Uterus (tissue), 4 donors: ENCODE measurements at places on chromosomes 7 and 10.

DNA sequence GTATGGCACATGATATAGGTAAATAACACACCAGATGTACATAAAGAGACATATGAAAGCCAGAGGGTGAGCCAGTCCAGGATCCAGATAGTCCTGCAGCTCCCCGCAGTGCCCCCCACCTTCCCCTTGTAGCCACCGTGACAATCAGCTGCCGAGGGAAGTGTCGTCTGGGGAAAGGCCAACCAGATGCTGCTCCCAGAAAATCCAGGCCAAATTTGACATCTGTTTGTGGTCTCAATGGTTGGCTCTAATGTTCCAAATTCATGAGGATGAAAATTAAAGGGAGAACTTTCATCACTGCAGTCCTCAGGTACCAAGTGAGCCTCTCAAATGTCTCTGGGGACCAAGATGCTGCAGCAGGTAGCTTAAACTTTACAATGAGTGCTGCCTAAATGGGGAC lies 210.3 kb downstream of the PTEN start:
- no peak for DNase-seq

- DNase-seq = peak; percentile 50
Measured at GRCh38 chr7:26292768-26293560, 1.3 kb downstream of the SNX10 start.

- DNase-seq = no peak
Measured at GRCh38 chr10:32941357-32941756, 16.7 kb downstream of the ITGB1 start.

- no peak for DNase-seq
Measured at GRCh38 chr10:62577666-62578291, 203.6 kb downstream of the ZNF365 start.

DNA sequence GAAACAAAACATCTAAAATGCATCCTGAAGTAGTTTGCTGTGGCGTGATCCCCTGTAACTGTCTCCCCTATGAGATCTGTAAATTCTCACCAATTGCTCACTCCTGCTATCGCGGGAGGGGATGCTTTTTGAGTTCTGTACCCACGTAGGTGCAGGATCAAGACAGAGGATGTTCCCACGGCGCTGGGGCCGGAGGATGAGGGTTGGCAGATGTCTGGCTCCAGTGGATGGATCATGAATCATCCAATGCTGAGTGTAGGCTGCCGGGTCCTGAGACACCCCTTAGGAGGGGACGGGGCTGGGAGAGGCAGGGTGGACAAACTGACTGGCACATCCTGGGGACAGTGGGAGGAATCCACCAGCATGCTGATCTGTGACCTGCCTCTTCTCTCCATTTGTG lies 224.4 kb downstream of the USP6NL start:
- DNase-seq = no peak

DNA sequence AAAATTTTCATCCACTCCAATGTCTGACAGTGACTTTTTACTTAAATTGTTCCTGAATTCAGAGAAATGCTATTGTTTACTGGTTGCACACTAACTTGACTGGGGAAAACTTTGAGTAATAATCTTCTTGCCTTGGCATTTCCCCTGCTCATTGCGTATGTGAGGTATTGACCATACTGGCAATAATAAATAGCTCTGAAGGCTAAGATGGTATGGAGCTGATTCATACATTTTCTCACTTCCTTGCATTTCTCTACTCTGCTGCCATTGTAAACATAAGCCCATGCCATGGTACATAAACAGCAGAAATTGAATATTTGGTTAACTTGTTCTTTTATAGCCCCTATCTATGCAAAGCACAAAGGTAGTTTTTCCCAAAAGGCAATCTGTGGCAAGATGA lies 290.0 kb downstream of the RNLS start:
- DNase-seq = no peak

DNA sequence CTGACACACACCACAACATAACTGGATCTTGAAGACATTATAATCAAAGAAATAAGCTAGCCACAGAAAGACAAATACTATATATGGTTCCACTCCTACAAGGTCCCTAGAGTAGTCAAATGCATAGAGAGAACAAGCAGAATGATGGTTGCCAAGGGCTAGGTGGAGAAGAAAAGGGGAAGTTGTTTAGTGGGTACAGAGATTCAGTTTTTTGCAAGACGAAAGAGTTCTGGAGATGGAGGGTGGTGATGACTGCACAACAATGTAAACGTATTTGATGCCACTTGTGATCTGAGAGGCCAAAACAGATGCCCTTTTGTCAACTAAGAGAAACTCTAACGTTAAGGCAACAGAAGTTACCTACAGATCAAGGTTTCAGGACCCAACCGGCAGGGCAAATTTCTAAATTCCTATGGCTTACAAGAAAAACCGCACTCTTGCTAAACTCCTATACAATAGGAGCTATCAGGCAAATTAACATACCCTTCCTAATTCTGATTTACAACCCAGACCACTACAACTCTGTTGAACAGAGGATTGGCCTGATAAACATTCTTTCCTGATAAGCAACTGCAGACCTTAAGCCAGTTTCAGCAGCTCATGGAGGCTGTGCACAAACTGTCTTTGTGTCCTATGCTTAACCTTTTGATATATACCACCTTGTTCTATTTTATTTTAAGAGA lies 69.0 kb downstream of the FAM107B start:
- DNase-seq = no peak

GRCh38 chr7:151134743-151135524 lies 32.6 kb downstream of the GBX1 start:
- DNase-seq = no peak

DNA sequence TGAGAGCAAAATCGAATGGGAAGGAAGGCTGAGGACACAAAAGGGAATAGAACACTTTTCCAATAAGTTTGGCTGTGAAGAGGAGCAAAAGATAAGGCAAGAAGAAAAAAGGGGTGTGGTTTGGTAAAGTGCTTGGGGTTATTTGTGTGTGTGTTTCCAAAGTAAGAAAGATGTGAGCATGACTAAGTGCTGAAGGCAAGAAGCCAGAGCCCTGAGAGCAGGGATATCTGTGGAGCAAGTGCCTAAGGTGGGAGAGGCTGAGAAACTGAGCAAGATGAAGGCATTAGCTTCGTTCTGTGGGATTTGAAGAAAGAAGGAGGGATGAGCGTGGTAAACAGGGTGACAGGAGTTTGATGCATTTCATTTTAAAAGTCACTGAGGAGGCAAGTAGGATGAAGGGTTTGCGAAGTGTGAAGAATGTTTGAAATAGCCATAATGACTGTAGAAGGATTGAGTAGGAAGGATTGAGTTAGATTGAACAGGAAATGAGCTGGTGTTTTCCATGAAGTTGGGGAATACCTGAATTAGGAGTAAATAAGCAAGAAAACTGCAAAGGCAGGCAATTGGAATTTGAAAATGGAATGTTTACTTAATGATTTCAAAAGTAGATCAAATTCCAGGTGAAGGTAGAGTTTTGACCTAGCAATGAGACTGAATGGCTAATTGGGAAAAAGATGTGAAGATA lies 19.9 kb upstream of the SP4 start:
- DNase-seq = no peak

GRCh38 chr10:118950190-118950680 lies 79.3 kb upstream of the NANOS1 start:
- no peak for DNase-seq

DNA sequence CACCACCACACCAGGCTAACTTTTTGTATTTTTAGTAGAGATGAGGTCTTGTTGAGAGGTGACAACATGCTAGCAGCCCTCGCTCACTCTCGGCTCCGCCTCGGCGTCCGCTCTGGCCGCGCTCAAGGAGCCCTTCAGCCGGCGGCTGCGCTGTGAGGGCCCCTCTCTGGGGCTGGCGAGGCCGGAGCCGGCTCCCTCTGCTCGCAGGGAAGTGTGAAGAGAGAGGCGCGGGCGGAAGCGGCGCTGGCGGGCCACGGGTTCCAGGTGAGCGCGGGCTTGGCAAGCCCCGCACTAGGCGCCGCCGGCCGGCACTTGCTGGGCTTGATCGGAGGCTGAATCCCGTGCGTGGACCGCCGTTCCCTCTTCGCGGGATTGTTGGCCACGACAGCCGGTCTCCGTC lies 83.0 kb downstream of the EEPD1 start:
- DNase-seq = no peak

GRCh38 chr7:45203036-45203435 lies 45.4 kb downstream of the RAMP3 start:
- DNase-seq = no peak

DNA sequence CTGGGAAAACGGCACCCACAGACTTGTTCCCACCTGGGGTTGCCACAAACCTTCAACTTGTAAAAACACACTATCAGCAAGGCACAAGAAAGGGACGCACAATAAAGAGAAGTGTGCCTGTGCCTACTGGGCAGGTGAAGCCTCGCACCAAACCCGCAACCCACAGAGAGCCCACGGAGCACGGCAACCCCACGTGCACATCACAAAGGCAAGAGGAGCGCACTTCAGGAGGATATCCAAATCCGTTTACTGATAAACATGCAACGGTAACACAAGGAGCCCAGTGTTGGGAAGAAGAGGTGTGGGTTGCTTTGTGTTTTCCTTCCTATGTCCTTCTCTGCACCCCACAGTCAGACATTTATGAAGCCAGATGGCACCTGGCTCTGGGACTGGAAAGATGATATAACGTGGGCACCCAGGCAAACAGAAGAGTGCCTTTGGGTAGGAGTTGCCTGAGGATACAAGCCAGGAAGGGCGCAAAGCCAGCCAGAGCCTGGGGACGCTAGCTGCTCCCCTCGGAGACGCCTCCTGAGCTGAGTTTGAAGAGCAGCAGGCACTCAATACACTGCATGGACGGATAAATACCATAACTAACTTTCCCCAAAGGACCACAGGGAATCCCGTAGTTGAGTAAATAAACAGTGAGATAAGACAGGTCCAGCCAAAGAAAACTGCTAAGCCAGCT lies 41.6 kb downstream of the TCERG1L start:
- DNase-seq = no peak

- DNase-seq = peak; percentile 35
Measured at GRCh38 chr7:27129729-27130539, 623 bp downstream of the HOXA4 start.

GRCh38 chr10:99612167-99612831 lies 7.9 kb downstream of the SLC25A28 start:
- peak; percentile 26 for DNase-seq

DNA sequence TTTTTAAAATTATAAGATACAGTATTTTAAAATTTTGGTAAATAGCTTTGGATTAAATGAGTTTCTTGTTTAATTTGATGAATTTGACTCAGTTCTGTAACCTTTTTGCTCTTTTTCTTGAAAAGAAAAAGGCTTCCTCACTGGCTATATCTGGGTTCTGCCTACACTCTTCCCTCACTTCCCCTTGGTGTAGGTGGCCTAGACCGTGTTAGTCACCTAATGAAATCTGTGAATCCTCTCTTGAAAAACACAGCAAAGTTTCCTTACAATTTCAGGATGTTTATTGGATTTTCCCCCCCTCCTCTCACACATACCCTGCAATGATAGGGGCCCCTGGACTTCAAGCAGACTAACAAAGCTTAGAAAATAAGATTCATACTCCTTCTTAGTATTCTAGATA lies 231.6 kb downstream of the ADK start:
- DNase-seq = no peak

GRCh38 chr10:68878496-68878895 lies 22.6 kb upstream of the DDX50 start:
- DNase-seq = no peak

DNA sequence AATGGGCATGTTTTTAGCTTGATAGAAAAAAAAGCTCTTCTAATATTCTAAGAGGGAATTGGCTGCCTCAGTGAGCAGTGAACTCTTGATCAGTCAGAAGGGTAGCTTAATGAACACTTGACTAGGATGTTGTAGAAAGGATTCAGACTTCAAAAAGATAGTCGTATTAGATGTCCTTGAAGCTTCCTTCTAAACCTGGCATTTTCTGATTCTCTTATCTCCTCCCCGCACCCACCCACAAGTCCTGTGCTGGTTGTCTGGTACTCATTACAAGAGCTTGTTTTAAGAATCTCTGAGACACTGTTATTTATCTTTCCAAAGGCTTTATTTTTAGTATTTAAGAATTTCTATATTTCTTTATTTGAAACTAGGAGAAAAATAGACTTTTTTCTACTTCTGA lies 7.4 kb upstream of the SMIM30 start:
- no peak for DNase-seq

DNA sequence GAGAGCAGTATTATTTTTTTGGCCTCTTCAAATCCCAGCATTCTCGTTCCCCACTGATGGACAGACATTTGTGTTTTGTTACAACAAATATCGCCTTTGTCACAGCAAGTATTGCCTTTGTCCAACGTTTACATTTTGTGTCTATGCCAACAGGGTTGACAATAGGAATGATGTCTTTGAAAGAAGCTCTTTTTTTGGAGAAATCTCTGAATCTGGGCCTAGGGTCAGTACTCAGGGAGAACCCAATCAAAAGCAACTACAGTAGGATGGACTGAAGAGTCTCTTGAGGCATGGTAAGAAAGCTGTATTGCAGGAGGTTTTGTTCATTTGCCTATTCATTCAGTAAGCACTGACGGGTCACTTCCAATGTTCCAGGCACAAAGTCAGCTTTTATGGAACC lies 57.7 kb upstream of the KLF14 start:
- no peak for DNase-seq

GRCh38 chr7:74380720-74381119 lies 73.0 kb upstream of the GTF2IRD1 start:
- DNase-seq = no peak

- no peak for DNase-seq
Measured at GRCh38 chr10:111107023-111107422, 30.2 kb downstream of the ADRA2A start.
